Heart right ventricle (tissue), 16 donors: ENCODE measurements at places on chromosomes 12 and 14.
A peak's percentile ranks its signal among the peaks of the same experiment; 100 is the strongest.

DNA sequence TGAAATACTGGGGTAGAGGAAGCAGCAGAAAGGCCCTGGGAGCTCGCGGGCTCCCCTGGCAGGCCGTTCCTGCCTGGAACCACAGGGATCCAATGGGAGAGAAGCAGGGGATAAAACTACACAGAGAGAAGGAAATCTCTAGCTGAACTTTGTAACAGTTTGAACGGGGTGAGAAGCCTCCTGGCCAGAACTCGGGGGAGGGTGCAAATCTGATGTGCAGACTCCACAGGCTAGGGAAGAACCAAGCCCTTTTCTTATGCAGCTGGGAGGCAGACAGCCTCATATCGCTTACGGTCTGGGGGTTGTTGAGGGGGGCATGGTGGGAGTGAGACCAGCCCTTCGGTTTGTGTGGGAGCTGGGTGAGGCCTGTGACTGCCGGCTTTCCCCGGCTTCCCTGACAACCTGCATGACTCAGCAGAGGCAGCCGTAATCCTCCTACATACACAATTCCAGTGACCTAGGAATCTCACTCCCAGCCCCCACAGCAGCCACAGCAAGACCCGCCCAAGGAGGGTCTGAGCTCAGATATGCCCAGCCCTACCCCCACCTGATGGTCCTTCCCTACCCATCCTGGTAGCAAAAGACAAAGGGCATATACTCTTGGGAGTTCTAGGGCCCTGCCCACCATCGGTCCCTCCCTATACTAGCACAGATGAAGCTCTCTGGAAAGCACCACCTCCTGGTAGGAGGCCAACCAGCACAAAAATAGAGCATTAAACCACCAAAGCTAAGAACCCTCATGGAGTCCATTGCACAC, 143.0 kb downstream of the TMTC1 start:
- DNase-seq, result peak; percentile 40

DNA sequence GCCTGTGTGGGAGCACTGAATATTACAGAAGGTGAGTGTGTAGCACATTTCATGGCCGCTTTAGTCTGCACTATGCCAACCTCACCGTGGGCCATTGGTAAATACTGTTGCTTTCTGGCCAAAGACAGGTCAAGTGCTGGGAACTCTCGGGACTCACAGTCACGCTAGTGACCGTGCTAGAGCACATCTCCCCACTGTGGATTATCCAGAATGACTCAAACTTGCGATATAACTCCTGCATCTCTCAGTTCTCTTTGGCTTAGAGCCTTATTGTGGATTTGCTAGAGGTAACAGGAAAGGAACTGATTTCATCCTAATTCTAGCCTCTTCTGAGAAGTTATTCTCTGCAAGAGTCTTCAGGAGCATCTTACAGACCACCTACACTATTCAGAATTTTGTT, 86.5 kb downstream of the DAD1 start:
- DNase-seq, result no peak

- DNase-seq, result peak; percentile 67
Measured at GRCh38 chr14:29926701-29927375, 809 bp downstream of the PRKD1 start.

DNA sequence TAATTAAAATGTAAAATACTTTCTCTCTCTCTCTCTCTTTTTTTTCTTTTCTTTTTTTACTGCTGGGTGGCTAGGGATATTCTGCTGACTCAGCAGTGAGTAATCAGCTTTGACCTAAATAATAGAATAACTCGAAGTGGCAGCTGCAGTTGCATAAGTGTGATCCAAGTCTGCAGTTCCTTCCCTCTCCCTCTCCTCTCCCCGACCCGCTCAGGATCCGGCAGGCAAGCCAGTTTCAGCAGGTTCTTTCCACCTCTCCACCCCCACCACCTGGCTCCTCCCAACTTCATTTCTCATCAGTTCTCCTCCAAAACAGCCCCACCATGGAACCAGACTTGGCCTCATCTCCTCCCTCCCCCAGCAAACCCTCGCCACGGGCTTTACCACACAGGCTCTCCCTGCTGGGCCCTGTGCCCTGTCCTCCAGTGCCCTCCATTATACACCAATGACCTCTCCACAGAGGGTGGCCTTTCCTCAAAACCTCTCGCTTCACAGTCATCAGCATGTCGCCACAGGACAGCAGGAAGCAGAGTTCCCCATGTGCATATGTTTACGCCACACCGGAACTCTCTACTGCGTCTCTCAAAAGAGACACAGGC, 22.4 kb downstream of the SLC7A8 start:
- no peak for DNase-seq

DNA sequence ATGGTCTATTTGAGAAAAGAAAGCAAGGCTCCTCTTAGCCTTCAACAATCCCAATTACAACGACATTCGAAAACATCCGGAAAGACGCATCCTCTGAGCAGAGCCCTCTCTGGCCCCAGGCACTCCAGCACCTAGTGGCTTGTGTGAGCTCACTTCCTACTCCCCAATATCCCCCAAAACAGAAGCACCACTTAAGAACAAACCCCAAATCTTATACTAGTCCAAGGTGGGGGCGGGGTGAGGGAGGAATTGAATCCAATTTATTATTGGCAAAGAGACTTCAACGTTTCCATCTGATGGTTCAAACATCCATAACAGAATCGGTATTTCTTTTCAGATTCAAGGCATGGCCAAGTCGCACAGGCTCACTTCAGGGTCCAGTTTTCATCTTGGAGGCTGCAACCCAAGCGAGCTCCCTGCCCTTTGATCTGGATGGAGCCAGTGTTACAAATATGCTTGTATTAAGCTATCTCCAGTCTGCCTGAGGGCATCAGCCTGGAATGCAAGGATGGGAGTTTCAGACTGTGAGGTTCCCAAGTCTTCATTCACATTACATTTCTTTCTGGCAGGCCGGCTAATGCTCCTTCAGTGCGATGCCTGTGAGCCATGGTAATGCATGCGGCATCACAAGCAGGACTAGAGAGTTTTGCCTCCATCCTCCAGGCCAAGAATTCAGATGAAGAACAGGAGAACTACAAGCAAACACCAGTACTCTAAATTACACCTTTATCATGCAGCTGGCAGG, 132.5 kb upstream of the FOXN3 start:
- DNase-seq, result no peak

- DNase-seq, result no peak
Measured at GRCh38 chr14:73188501-73188911, 48.8 kb upstream of the PAPLN start.

GRCh38 chr14:48944809-48945208, 641.4 kb downstream of the RPS29 start:
- no peak for DNase-seq

- peak; percentile 75 for DNase-seq
Measured at GRCh38 chr14:104689109-104689880, at the start of gene INF2. Gene INF2, plus strand, starts transcription at chr14:104689618. Its CDS starts 11,748 bp downstream, at chr14:104701366.

- DNase-seq, result no peak
Measured at GRCh38 chr14:92466059-92466458, 47.5 kb upstream of the RIN3 start.

GRCh38 chr14:83128783-83129182, 1595.1 kb upstream of the SEL1L start:
- no peak for DNase-seq

GRCh38 chr12:13784504-13784903, 196.9 kb downstream of the GRIN2B start:
- peak; percentile 17 for DNase-seq

DNA sequence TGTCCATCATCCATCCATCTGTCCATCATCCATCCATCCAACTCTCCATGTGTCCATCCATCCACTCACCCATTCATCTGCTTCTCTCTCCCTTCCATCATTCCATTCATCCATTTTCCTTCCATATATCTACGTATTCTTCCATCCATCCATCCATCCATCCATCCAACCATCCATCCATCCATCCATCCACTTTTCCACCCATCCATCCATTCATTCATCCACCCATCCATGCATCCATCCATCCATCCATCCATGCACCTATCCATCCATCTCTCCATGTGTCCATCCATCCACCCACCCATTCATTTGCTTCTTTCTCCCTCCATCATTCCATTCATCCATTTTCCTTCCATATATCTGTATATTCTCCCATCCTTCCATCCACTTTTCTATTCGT, 214.0 kb upstream of the RTL1 start:
- DNase-seq, result no peak

- DNase-seq, result no peak
Measured at GRCh38 chr12:42762395-42762925, 172.9 kb upstream of the PRICKLE1 start.

GRCh38 chr12:2439332-2440100, 355.3 kb upstream of the FKBP4 start:
- DNase-seq, result peak; percentile 46

GRCh38 chr14:99257673-99258221, 14.2 kb downstream of the BCL11B start:
- no peak for DNase-seq

DNA sequence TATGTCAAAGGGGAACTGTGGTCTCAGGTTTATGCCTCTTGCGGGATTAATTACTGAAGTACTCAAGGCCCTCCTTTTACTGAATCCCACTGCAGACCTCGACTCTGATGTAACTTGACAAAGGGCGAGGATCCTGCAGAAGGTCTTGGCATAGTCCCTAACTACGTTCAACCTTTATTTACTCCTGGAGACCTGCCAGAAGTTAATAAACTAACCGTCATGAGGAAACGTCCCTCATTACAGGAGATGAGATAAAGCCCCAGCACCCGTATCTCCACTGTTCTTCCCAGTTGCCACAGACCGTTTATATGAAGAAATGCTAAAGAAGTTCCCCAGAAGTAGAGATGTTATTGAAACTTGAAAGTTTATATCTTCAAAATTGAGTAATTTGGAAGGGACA, 190.9 kb downstream of the ETV6 start:
- no peak for DNase-seq

DNA sequence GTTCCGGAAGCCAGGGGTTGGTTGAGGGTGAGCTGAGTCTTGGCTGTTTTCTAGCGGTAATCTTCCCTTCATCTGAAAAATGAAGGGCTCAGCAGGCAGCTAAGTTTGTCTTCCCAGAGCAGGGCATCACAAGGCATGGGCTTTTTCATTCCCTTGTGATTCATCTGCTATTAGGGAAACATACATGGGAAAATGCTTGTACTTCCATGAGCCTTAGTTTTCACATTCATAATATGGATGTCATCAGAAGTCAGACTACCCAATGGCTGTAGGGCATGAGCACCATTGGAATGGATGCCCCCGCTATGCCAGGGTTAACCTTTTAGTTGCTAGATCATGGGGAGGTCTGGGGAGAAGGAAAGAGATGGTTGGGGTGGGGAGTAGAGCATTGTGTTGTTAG, 18.7 kb downstream of the HELB start:
- DNase-seq, result no peak

- DNase-seq, result no peak
Measured at GRCh38 chr14:32998433-32998832, 59.8 kb downstream of the NPAS3 start.

DNA sequence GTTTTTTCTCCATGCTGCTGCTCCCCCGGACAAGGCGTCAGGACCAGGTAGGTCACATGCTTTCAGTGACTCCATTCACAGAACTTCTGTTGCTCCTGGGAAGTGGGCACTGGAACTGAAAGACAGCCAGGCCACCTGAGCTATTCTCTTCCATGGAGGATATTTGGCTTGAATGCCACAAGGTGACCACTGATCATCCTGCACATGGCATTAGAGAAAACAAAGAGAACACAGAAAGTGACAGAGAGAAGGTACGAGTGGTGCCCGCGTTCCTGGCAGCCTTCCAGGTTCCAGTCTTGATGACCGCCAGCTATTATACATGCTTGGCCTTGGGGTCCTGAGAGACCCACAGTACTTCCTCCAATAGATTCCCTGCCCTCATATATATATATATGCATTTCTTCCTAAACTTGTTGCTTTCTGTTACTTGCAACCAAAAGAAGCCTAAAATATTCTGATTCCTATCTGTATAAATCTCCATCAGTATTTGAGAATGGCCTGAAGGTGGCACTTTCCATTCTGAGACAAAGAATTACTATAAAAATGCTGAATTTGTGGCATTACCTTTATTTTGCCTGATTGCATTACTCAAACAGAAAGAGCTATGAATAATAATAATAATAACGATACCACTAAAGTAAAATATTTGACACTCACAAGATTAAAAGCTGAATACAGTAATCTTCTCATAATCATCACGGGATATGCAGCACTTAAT, 174.9 kb downstream of the FOXN3 start:
- no peak for DNase-seq

- no peak for DNase-seq
Measured at GRCh38 chr12:8040791-8041190, 8.3 kb downstream of the FOXJ2 start.

DNA sequence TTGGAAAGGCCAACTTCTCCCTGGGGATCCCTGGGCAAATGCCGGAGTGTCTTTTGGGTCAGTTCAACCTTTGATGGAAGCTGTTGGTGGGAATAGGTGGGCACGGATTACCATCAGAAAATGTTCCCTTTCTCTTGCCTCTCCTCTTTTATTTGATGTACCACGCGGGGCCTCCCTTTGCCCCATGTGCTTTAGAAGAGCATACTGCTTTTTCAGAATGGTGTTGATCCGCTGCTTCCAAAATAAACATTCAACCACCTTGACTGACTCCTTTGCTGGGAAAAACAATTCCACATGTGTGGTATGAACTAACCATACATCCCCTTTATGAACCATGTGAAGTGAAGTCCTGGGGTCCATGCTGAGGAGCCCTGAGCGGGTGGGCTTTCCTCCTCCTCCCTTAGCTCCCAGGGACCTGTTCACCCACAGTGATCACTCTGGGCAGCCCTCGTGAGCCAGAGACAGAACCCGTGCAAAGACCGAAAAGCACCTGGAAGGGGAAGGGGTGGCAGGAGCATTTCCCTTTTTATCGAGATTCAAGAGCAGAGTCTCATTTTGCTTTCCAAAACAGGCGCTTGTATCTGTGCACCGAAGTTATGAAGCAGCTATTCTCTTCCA, 44.2 kb upstream of the PRMT8 start:
- DNase-seq, result no peak

GRCh38 chr12:75711271-75711670, 199.9 kb upstream of the KRR1 start:
- DNase-seq, result no peak

DNA sequence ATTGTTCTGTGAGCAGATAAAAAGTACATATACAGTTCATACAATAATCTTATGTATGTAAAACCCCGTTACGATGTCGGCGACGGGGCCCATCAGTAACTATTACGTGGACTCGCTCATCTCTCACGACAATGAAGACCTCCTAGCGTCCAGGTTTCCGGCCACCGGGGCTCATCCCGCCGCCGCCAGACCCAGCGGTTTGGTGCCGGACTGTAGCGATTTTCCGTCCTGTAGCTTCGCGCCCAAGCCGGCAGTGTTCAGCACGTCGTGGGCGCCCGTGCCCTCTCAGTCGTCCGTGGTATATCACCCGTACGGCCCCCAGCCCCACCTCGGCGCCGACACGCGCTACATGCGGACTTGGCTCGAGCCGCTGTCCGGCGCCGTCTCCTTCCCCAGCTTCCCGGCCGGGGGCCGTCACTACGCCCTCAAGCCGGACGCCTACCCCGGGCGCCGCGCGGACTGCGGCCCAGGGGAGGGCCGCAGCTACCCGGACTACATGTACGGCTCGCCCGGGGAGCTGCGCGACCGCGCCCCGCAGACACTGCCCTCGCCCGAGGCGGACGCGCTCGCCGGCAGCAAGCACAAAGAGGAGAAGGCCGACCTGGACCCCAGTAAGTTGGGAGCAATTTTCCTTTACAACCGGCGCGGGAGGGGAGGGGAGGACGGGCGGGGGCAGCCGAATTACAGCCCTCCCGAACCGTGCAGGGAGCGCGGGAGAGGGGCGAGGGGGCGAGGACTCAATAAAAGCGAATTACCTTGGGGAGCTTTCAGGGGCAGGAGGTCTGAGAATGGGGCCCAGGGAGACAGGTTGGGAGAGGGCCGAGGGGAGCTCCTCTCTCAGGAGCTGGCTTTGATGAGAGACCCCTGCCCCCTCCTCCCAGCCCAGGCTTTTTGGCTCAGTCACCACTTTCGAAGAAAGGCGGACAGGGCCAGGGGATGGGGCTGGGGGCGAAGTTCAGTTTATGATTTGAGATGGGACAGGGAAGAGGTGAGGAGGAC, at the start of gene HOXC9:
HOXC9 (plus strand) TSS at position 46 of the 999 bp plus-strand sequence; CDS start at position 74, 28 bp downstream.
- no peak for DNase-seq
